T1000 (cell line): ENCODE measurements at places on chromosomes 11 and 22.

- DNase-seq, result no peak
Measured at GRCh38 chr11:27997344-27997743, 110.6 kb downstream of the KIF18A start.

- DNase-seq, result no peak
Measured at GRCh38 chr22:37219533-37219932, 7.3 kb upstream of the SSTR3 start.

DNA sequence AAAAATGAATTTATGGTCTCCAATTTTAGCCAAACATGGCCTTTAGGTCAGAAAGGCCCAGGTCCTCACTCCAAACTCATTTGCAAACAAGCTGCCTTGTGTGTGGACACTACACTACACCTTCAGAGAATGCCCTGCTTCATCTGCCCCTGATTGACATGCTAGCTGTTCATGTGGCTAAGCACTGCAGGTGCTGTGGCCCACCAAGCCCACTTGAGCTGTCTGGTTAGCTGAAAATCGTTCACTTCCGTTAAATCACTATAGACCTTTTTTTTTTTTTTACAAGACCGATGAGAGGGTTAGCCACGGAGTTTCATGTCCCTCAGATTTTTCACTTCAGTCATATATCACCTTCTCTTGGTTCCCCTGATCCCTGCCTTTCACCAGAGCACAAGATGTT lies 39.3 kb downstream of the NF2 start:
- DNase-seq, result no peak

DNA sequence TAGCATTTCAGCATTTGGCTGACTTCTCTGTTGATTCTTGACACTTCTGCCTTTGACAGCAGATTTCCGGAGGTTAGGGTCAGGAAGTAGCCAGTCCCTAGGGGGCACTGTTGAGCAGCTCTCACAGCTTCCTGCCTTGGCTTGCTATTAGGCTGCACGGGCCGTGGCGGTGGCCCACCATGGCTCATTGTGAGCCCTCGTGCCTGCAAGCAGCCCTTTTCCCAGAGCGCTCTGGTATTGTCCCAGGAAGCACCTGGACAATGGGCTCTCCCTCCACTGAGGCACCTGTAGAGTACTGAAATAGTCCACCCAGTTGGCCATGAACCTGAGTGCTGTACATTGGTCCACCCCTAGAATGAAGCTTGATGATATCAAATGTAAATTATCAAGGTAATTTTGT lies 100.2 kb upstream of the GAL start:
- DNase-seq, result no peak

DNA sequence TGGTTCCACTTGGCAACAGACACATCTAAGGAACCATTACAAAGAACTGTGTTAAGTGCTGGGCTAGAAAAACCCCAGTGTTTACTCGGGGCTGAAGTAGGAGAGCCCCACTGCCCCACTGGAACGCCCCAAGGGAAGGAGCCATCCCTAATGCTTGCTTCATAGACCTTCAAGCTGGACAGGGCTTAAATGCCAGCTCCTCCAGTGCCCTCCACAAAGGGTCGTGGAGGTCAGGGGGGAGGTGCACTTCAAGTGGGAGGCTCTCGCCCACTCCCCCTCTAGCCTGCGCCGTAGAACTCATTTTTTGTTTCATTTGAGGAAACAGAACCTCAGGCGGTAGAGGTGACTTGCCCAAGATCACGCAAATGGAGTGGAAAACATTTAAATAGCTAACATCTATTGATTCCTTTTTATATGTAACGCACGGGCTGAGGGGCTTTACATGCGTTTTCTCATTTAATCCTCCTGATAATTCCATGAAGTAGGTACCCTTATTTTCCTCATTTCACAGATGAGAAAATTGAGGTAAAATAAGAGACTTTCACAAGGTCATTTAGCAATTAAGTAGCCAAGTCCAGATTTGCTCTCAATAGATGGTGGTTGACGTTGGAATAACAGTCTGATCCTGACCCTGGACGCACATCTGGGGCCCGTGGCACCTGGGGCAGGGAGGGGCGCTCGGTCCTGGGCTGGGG lies 545 bp upstream of the ZDHHC13 start:
- no peak for DNase-seq

GRCh38 chr11:22177186-22177585 lies 15.7 kb upstream of the ANO5 start:
- no peak for DNase-seq

GRCh38 chr22:35446365-35446764 lies 46.4 kb downstream of the MCM5 start:
- DNase-seq, result peak; percentile 70

DNA sequence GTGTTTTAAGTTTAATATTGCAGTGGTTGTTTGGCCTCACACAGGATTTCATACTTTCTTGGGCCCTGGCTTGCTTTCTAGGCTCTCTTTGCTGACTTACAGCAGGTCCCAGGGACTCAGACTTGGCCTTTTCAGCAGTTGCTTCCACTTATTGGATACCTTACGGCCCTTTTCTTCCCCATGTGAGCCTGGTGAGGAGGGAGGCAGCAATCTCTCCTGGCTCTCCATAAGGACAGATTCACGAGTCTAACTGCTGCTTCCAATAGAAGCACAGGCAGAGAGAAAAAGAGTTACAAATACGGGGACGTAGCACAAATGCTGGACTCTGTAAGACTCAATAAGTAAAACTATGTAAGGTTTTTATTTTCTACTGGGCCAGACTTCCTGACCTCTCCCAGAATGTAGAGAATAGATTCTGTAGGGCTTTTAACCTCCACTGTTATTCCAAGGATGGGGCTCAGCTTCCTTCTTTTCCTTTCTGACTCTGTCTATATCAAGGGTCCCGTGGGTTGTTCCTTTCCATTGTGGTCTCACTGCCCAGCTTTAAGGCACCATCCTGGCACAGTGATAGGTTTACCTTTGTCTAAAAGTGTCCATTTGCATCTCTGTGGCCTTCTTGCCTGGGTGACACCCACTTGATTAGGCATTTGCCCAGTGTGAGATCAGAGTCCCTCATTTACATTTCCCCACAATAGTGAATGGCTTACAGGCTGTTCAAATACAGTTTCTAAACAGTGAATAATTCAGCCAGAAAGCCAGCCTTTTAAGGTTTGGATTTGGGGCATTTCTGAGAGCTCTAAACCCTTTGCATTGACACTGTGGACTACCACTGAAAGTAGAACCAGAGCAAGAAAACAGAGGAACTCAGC lies 92.8 kb downstream of the RASSF10 start:
- DNase-seq, result no peak

DNA sequence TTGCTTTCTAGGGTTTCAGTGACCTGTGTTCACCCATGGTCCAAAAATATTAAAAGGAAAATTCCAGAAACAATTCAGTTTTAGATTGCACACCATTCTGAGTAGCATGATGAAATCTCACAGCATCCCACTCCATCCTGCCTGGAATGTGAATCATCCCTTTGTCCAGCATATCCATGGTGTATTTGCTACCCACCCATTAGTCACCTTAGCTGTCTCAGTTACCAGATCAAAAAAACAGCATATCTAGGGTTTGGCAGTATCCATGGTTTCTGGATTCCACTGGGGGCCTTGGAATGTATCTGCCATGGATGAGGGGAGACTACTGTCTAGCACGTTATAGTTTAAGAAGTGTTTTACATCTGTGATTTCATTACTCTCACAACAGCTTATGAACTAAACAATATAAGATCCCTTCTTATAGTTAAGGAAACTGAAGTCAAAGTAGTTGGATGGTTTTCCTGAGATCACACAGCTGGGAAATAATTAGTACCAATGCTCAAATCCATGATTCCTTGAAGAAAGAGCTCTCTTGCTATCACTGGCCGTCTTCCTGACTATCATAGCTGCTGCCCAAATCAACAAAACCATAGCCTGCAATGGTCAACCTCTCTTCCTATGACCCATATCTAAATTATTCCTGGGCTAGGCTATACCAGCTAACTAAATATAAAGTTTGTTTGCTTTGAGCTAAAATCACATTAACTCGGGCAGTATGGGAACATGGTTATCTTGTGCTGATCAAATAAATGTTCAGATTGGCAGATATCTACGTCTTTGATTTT lies 122.6 kb downstream of the MICAL2 start:
- no peak for DNase-seq

- DNase-seq, result no peak
Measured at GRCh38 chr11:127644366-127644765, 643.8 kb upstream of the KIRREL3 start.

GRCh38 chr22:43148581-43148980 lies 2.8 kb upstream of the TSPO start:
- DNase-seq, result no peak

- DNase-seq, result no peak
Measured at GRCh38 chr11:86106916-86107315, 38.0 kb upstream of the PICALM start.

DNA sequence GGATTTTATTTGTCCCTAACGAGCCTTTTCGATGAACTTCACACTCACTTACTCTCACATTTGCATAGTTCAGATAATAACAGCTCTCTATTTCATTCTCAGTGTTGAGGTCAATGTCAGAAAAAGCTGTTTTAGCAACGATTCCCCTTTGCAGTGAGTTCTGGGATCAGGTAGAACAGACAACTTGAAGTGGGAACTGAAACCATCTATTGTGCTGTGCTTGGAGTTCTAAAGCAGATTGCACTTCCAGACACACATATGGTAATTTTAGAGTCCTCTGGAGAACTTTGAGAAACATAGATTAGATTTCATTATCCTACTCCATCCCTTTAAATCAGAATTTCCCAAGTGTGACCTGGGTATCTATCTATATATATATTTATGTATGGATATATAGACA lies 124.6 kb upstream of the BLID start:
- DNase-seq, result no peak

- no peak for DNase-seq
Measured at GRCh38 chr22:19892257-19892879, 37.7 kb upstream of the GNB1L start.

DNA sequence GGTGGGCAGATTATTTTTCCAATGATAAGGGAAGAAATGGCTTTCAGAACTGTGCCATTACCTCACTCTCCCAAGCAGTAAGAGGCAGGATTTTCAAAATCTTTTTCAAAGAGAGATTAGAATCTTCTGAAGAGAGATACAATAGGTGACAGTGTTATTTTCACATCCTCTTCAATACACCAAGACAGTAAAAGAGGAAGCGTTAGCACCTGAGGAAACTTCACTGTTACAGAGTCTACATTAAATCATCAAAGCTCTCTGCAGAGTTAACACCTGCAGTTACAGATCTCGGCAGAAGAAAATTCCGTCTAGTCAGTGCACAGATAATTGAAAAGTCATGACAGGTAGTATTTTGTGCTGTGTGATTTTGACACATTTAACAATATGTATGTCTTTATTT lies 144.9 kb downstream of the PGR start:
- DNase-seq, result no peak

GRCh38 chr11:96331699-96332116 lies 11.3 kb downstream of the MAML2 start:
- DNase-seq, result no peak

DNA sequence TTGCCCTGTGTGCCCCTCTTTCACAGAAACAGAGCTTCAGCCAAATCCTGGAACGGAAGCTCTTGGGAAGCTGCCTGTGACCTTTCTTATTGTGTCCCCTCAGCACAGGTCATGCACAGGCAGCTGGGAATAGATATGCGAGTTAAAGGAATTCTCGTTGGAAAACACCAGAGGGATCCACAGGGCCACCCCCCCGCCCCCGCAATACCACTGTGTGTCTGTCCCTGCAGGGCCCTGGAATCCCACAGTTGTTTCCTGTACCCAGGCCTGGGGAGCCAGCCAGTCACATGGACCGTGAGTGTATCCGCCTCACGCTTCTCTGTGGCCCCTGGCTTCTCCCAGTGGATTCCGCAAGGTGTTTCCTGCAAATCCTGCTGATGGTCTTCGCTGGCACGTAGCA lies 29.0 kb downstream of the TIMP3 start:
- no peak for DNase-seq

DNA sequence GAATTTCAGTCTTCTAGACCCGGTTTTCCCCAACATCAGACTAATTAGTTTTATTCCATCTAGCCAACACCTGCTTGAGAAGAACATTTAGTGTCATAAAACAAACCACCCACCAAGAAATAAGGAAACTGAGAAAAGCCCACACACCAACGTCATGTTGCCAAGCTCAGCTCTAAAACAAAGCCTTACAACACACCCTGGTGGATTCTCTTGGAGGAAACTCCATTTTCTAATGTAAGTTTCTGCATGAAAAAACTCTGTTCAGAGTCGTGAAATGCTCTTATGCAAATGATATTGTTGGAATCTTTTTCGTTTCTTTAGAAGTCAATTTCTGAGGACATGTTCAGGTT lies 105.0 kb upstream of the RAG2 start:
- no peak for DNase-seq

- no peak for DNase-seq
Measured at GRCh38 chr11:13166036-13166435, 111.6 kb upstream of the BMAL1 start.

DNA sequence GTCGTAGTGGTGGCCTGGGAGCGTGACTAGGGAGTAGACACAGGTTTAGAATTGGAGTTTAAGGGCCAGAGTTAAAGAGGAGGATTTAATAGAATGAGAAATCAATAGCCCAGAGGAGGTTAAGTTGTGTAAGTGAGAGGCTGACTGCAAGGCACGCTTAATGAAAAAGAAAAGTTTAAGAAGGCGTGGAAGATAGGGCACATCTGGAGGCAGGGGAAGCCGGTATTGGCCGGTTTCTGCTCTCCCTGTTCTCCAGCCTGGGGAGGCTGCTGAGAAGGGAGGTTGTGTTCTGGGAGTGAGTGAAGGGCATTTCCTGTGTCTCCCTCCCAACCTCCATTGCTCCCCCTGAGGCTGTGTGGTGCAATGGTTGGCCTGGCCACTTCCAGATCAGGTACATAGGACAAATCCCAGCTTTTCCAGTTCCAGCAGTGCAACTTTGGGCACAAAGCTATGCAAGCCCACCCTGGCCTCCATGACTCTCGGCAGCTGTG lies 6.3 kb downstream of the GRIK4 start:
- no peak for DNase-seq

DNA sequence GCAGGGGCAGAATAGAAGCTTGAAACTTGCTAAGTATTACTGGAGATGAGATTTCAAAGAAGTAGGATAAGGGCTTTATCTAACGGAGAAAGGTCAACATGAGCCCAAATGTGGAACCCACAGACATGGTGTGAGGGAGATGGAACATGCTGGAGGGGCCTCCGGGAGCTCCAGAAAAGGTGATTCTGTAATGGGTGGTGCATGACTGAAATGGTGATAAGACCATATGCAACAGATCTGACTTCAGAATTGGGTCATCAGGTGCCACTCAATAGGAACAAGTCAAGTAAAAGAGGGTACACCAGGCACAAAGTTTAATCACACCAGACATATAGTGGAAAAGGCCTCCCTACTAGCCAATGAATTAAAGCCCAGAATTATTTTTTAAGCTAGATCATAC lies 7.9 kb upstream of the CEP295 start:
- no peak for DNase-seq

- no peak for DNase-seq
Measured at GRCh38 chr11:73940801-73941570, 9.8 kb upstream of the DNAJB13 start.

GRCh38 chr11:78290293-78291176 lies 101.8 kb downstream of the USP35 start:
- DNase-seq, result no peak

GRCh38 chr11:71176812-71177211 lies 75.6 kb downstream of the SHANK2 start:
- no peak for DNase-seq
